ENCODE measurements at places on chromosomes 11 and 22.

GRCh38 chr22:39170825-39171622 lies 18.5 kb upstream of the CBX7 start:
- peak; percentile 91 for DNase-seq

GRCh38 chr11:46633291-46634217 lies 16.2 kb downstream of the ATG13 start:
- no peak for DNase-seq

DNA sequence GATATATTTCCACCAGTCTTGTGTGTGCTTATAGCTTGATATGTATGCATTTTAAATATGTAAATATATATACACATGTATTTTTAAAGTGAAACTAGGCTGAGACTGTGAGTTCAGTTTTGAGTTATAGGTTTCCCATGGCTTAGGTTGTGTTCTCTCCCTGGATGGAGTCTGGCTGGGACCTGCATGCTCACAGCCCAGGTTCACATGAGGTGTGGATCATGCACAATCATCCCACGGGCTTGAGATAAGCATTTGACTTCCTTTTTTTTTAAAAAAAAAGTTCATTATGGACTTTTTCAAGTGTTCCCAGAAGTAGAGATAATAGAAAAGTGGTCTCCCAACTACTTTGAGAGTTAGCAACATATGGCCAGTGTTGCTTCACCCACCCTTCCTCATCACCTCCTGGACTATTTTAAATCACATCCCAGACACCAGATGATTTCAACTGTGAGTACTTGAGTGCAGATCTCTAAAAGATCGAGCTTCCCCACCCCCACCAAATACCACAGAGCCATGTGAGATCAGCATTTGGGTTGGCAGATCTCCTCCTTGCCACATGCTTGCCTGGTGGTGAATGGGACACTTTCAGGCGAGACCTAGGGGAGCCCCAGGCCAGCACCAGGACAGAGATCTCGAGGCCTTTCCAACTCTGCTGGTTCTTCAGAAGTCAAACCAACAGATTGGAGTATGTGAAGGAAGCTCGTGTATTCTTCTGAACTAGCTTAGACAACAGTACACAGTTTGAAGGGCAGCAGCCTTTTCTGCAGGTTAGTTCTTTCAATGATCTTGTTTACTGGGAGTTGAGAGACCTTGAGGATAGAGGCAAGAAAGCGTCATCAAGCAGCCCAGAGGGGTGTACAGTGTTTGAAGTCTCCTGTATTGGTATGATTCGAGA lies 15.9 kb downstream of the MED15 start:
- DNase-seq, result no peak

DNA sequence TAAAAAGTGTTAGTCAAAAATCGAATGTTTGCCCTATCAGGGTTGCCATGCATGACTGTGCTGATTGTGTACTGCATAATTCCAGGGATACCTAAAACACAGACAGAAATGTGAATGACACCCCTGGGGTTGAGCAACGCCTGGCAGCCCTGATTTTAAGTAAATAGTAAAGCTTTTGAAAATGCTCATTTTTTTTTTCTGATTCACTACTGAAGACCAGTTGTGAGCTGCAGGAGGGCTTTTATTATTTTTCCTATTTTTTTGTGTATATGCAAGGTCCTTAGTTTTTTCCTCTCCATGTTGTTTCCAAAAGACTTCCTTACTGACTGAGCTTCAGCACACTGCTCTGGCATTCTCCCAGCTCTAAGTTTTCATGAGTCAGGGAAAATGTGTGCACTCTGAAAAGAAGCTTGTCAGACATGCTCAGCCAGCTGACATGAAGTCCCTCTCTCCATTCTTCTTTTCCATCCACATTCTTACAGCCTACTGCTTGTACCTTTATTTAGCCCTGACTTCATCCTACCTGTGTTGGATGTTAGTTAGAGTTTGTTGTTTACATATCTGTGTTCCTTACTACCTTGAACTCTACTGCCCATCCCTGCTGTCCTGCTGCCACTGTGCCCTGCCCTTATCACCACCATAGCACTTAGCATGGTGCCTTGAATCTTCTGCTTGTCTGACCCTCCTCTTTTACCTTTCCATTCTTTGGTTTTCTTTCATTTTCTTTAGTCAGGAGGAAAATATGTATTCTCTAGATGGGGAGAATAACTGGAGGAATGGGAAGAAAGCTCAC lies 79.5 kb downstream of the HORMAD2 start:
- DNase-seq, result no peak

DNA sequence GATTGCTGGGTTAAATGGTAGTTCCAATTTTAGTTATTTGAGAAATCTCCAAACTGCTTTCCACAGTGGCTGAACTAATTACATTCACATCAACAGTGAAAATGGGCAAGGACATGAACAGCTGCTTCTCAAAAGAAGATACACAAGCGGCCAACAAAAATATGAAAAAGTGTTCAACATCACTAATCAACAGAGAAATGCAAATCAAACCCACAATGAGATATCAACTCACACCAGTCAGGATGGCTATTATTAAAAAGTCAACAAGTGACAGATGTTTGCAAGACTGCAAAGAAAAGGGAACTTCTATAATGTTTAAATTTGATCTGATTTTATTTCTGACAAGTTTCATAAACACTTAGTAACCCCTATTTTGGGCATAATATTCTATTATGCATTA lies 537.5 kb downstream of the DLG2 start:
- DNase-seq, result peak; percentile 53

GRCh38 chr22:22892096-22893052 lies 4.8 kb downstream of the IGLL5 start:
- peak; percentile 56 for DNase-seq

DNA sequence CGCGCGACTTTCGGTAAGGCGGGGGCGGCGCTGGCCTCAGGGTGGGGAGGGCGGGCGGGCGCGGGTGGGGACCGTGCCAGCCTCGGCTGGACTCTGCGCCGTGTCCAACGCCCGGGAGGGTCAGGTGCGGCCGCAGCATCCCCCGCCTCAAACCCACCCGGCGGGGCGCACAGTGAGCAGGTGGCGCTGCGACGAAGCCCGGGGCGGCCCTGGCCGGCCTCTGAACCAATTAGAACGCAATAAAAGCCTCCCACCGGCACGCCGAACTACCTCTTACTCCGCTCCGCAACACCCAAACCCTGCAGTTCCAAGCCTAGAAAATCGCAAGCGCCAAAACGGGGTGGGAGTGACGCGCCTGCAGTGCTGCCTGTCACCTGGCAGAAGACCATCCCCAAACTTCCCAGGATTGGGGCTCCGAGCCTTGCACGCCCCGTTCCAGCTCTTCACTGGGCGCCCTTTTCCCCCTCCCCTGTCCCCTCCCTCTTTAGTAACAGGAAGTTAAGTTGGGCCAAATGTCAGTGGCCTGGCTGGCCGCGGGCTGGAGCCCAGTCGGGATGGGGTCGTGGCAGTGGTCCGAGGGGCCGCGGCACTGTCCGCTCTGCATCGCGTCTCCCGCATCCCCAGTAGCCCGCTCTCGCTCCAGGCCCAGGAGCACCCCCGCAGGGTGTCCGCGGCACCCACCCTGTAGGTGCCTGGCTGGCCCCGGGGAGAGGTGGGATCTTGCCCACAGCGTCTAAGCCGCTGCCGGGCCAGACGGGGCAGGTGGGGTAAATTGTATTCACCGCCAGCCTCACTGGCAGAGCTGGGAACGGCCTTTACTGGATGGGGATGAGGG lies 541 bp downstream of the MICAL2 start:
- DNase-seq, result no peak

- no peak for DNase-seq
Observed at GRCh38 chr22:49505337-49506009, 322.2 kb downstream of the BRD1 start.

GRCh38 chr11:33575311-33575710 lies 125.3 kb downstream of the C11orf91 start:
- peak; percentile 53 for DNase-seq

DNA sequence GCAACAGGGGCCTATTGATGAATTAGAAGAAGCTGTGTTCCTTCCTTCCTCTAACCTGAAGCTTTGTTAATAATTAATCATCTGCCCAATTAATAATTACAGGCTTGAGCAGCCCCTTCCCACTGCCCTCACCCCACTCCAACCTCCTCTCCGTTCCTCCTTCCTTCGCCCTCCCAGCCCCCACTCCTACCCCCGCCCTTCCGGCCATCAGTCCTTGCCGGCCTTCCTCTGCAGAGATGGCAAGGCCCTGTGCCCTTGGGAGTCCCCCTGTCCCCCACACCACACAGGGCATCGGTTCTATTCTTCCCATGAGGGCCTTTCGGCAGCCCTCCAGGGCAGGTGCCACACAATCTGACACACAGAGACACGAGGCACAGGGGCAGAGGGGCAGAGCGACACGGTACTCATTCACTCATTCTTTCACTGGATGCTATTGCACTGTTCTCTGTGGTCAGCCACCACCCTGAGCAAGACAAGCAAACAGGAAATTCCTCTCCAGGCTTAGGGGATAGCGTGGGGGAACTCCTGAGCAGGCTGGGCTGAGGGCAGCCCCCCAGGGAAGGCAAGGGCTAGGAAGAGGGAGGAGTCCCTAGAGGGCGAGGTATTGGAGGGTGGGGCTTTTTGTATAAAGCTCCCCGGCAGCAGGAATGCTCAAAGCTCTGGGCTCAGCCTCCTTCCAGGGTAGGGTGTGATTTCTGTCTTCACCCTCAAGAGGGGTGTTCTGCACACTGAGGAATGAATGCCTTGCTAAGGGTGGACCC lies 14.7 kb downstream of the MGAT3 start:
- DNase-seq, result no peak

GRCh38 chr11:25943777-25944661 lies 387.9 kb upstream of the ANO3 start:
- no peak for DNase-seq

DNA sequence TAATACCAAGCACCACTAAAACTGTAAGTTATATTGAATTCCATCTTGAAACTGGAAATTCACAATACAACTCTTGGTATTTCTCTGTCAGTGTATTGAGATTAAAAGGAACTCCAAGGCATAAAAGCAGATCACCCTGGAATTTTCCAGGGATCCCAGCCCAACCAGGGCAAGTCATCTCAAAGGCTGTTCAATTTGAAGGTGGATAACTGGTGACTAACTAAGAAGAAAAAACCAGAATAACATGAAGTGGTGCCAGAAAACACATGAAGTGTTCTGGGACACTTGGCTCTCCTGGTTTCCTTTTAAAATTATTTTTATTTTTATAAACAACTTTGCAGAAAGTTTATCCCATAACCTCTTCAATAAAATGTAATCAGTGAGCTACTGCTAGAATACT lies 7.8 kb upstream of the BMAL1 start:
- DNase-seq, result no peak

GRCh38 chr11:65412271-65413076 lies 10.1 kb upstream of the NEAT1 start:
- DNase-seq, result no peak

- no peak for DNase-seq
Observed at GRCh38 chr11:122751292-122752070, 86.8 kb upstream of the CRTAM start.

DNA sequence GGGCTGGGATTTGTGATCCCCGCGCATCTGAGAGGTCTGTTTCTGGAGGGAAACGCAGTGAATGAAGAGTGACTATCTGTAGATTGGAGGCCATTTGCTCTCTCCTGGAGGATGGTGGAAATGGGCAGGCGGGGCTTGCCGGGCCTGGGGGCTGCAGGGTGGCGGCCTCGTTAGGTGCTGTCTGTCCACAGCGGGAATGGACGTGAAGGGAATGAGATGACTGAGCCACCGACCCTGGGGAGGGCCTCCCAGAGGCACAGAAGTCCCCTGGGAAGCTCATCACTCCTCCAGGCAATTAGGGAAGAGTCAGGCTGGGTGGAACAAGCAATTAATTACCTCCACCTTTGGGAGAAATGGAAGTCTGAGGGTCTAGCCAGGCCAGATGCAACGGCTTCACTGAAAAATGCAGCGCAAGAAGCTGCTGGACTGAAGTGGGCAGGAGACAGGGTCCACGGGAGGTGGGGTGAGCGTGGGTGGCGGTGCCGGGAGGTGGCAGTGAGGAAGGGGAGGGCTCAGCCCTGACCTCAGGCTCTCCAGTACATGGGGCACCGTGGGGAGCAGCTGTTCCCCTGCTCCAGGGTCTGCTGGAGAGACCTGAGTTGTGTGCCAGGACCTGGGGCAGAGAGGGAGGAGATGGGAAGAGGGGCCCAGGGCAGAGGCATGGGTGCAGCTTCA lies 524.5 kb downstream of the BRD1 start:
- no peak for DNase-seq

DNA sequence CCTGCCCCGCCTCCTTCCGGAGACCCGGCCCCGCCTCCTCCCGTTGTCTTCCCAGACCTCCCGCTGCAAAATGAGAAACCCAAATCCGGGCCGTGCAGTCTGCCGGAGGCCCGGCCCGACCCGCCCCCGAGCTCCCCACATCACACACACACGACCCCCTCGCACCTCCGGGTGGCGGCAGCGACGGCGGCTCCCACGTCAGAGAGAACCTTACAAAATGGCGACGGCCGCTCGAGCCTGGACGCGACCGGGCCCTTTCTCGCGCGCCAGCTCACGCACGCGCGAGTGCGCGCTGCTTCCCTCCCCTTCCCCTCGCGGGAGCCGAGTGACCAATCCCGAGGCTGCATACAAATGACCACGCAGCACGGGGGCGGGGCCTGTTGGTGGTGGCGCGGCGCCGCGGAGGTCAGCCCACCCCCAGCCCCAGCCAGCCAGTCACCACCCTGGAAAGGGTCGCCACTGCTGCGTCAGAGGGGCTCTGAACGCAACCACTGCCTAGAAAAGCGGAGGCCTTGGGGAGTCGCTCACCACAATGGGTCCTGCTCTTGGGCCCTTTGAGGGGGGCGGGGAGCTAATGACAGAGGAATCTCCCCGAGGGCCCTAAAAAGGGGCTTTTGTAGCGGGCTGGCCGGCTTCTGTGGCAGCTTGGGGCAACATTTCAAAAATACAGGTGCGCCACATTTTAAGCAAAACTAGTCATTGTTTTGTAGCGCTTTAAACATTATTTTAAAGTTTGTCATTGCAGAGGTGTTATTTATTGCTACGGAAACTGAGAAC lies at the start of gene RBM4B:
Gene RBM4B (minus strand): TSS at position 289 of the 777 bp plus-strand sequence. CDS start 808 bp downstream, outside the sequence.
- DNase-seq, result peak; percentile 97

GRCh38 chr22:34645375-34645774 lies 420.6 kb upstream of the ISX start:
- DNase-seq, result no peak

DNA sequence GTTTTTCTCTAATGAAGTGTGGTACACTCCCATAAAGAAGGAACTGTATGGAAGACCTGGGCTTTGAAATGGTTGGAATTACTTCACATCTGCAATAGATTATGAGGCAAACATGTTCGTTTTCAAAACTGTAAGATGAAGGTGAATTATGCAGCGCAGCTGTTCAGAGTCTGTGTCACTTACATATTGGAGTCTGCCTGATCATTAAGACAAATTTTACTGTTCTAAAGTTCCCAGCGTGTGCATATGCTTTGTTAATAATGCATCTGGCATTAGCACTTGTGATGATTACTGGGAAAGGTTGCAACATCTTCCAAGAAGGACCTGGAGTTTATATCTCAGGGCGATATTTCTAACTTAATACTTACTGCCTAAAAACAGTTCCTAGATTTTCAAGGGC lies 255.2 kb upstream of the ZC3H12C start:
- no peak for DNase-seq

- no peak for DNase-seq
Observed at GRCh38 chr11:86443415-86443814, 68.7 kb downstream of the CCDC81 start.

GRCh38 chr11:65432686-65433582 lies 10.3 kb downstream of the NEAT1 start:
- DNase-seq, result peak; percentile 72
